Vein endothelial cell (primary cell): ENCODE measurements at places on chromosomes 1 and 21. TPM values are rescaled to one million over a fixed set of nuclear protein-coding genes. Genes with fewer than 3 reads are reported as not detected.

MAP3K6 gene
- total RNA-seq: 13.4 and 16.9 TPM in 2 replicates

PDZK1IP1 gene
- total RNA-seq: 0.65 TPM in 1 of 2 replicates, not detected in the other

MAP3K7CL gene
- total RNA-seq: 5.2 and 6.7 TPM in 2 replicates

PRKAA2 gene
- 3.3 and 3.9 TPM in 2 replicates for total RNA-seq

ANGPTL3 gene
- total RNA-seq: not detected in 2 replicates

CXADR gene
- total RNA-seq: 15.2 and 22.5 TPM in 2 replicates

UBL4B gene
- total RNA-seq: not detected in 2 replicates

MATN1 gene
- under 0.01 TPM in 1 of 2 replicates, not detected in the other for total RNA-seq

KPRP gene
- not detected in 2 replicates for total RNA-seq

CACNA1S gene
- total RNA-seq: not detected in 2 replicates

ALDH4A1 gene
- total RNA-seq: 8.8 and 12.4 TPM in 2 replicates

LCE3E gene
- not detected in 2 replicates for total RNA-seq

SYCP1 gene
- total RNA-seq: not detected in 2 replicates

NHLH1 gene
- 0.19 and 0.33 TPM in 2 replicates for total RNA-seq

PKLR gene
- total RNA-seq: not detected in 2 replicates

BGLAP gene
- 0.19 and 0.33 TPM in 2 replicates for total RNA-seq

SLC9C2 gene
- not detected in 2 replicates for total RNA-seq

FCRL5 gene
- total RNA-seq: not detected in 2 replicates

NTRK1 gene
- not detected in 2 replicates for total RNA-seq

PIGV gene
- total RNA-seq: 6.6 and 9.8 TPM in 2 replicates

CYP4B1 gene
- not detected in 2 replicates for total RNA-seq
